Right atrium auricular region (tissue), 2 donors: ENCODE measurements at places on chromosomes 13 and 19. TPM values are rescaled to one million over a fixed set of nuclear protein-coding genes. Genes with fewer than 3 reads are reported as not detected.
A peak's percentile ranks its signal among the peaks of the same experiment; 100 is the strongest.

Gene ARHGEF7
- 36.9 TPM for total RNA-seq

DNA sequence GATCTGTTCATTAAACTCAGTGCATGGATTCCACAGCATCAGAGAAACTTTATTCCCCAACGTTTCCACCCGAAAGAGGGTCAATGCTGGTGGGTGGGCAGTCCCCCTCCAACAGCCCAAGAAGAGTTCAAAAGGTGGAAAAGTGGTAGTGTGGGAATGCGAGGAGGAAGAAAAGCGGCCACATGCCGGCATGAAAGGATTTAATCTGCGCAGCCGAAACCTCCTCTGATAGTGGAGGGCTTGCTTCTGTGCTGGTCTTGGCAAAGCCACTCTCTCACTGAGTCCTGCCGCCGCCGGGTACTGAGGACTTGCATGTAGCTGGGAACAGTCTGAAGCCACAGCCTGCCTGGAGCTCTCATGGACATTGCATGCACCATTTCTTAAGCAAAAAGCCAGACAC, 136.2 kb upstream of the ZNF536 start:
- DNase-seq, result no peak

Gene KRTDAP
- total RNA-seq, result not detected

Gene ZNF850
- 4.9 TPM for total RNA-seq

GRCh38 chr19:47210689-47211316, 20.2 kb downstream of the BBC3 start:
- DNase-seq, result peak; percentile 92
